ENCODE measurements at places on chromosomes 5 and 9.

- DNase-seq: no peak
Measured at GRCh38 chr5:132410451-132411303, 41.2 kb downstream of the SLC22A5 start.

DNA sequence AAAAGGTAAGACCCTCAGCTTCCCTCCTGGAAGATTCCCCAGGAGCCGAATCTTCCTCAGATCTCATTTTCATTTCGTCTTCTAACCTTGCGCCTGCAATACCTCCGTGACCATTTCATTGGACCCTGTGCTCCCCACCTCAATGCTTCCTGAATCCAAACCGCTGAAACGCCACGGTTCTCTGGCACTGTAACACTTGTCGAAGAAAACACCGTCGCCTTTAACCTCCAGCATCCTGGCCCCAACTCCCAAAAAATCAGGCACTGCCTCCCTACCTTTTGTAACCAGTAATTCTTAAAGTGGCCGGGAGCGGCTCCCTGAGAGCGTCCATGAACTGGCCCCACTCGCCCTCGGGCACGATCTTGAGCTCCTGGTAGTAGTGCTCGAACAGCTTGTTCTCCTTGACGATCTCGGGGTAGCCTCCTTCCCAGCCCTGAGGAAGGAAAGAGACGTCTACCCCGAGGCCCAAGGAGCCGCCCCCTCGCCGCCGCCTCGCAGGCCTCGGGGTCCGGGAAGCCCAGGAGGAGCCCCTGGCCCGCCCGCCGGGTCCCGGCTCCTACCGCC is 438 bp downstream of the NSUN2 start:
- DNase-seq: no peak

DNA sequence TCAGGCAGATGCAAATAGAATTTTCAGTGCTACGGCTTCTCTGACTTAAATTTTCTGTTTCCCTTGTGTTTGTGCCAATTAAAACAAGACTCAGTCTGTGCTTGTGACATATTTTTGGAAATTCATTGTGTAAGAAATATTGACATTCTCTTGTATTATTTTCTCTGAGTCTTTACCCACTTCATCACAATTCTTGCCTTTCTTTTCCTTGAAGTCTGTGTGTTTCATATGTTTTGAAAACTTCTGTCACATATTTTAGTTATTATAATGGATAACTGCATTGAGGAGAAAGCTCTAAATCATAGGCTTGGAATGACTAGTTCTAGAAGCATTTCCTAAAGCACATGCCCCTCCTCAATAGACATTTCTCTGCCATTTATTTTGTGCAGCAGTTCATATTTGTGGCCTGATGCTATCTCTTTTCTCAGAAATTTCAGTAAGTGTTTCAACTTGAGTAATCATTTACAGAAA is 206.6 kb downstream of the PALM2AKAP2 start:
- peak; percentile 73 for DNase-seq

DNA sequence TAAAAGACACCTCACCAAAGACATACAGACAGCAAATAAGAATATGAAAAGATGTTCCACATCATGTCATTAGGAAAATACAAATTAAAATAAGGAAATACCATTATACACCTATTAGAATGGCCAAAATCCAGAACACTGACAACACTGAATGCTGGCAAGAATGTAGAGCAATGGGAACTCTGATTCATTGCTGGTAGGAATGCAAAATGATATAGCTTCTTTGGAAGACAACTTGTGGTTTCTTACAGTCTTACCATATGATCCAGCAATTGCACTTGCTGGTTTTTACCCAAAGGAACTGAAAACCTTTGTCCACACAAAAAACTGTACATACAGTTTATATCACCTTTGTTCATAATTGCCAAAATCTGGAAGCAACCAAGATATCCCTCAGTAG is 6.5 kb downstream of the TMEM161B start:
- no peak for DNase-seq

DNA sequence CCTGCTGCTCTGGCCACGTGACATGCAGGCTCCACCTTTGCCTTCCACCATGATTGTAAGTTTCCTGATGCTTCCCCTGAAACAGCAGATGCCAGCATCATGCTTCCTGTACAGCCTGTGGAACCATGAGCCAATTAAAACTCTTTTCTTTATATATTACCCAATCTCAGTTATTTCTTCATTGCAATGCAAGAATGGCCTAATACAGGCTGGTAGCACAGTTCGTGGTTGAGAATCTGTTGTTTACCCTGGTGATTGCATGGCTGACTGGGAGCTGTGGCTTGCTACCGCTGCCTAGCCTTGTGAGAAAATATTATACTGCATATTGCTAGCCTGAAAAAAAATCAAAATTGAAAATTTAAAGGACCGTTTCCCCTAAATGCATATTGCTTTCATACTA is 44.8 kb upstream of the PTPN3 start:
- DNase-seq: no peak

- no peak for DNase-seq
Measured at GRCh38 chr9:12462861-12463260, 230.3 kb upstream of the TYRP1 start.
